Activated naive CD8-positive, alpha-beta T cell treated with anti-CD3 and anti-CD28 coated beads for 36 hours (primary cell): ENCODE measurements at places on chromosomes 4 and X. TPM values are rescaled to one million over a fixed set of nuclear protein-coding genes. Genes with fewer than 3 reads are reported as not detected.

The NHS gene
- 25.8 TPM for total RNA-seq

The WAS gene
- total RNA-seq = 87.8 TPM

The MAGEA2B gene
- not detected for total RNA-seq

The DCX gene
- total RNA-seq = not detected

The NR0B1 gene
- not detected for total RNA-seq

The CT45A10 gene
- not detected for total RNA-seq

The FAM156B gene
- total RNA-seq = 17.0 TPM
